ENCODE measurements at places on chromosomes 5 and 9. TPM values are rescaled to one million over a fixed set of nuclear protein-coding genes. Genes with fewer than 3 reads are reported as not detected.

DNA sequence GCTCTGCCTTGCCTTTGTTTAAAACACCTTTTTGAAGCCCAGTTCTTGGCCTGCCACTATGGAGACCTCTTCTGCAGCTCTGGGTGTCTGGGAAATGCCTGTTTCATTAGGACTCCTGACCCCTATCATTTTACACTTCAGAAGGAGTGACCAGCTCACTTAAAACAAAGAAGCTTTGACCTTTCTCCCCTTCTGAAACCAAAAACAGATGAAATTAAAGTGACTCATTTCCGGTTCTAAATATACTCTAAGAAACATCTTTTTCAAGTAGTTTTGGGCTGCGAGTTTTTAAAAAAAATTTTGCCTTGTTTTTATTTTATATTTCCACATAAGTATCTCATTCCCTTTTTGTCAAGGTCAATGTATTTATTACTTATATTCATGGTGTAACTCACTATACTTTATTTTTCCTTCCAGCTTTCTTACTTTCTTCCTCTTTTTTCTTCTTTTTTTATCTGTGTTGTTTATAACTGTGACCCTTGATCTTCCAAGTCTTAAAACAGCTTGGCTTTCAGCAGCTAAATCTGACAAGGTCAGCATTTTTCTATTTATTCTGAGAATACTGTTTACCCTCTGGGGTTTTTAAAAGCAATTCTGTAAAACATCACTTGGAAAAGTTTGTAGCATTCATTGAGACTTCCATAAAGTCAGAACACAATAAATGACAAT lies 672.9 kb downstream of the NR2F1-AS1 start:
- no peak for DNase-seq

GRCh38 chr9:83208065-83208850 lies 145.3 kb upstream of the RASEF start:
- no peak for DNase-seq

GRCh38 chr5:111937094-111937493 lies 180.1 kb upstream of the NREP start:
- no peak for DNase-seq

DNA sequence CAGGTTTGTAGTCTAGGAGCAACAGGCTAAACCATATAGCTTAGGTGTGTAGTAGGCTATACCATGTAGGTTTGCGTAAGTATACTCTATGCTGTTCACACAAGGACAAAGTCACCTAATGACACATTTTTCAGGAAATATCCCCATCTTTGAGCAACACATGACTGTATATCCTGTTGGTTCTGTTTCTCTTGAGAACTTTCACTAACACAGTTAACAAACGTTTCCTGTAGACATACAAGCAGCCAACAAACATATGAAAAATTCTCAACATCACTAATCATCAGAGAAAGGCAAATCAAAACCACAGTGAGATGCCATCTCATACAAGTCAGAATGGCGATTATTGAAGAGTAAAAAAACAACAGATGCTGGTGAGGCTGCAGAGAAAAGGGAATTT lies 68.2 kb downstream of the NR2F1-AS1 start:
- no peak for DNase-seq

DNA sequence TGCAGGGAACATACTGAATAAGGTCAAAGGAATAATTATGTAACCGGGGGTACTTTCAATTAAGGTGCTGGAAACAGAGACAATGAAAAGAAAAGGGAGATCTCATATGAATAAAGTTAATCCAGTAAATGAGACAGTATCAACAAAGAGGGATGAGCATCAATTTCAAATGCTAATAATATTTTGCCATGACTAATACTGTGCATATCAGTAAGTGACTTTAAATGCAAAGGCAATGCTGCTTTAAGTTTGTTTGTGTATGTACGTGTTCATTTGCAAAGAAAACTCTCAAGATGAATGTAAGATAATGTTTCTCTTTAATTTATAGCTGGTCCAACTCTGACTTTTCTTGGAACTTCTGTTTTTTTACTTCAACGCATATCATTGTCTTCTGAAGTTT lies 139.9 kb downstream of the PDE4D start:
- no peak for DNase-seq

GRCh38 chr9:116493183-116493860 lies 193.8 kb upstream of the TRIM32 start:
- DNase-seq, result no peak

DNA sequence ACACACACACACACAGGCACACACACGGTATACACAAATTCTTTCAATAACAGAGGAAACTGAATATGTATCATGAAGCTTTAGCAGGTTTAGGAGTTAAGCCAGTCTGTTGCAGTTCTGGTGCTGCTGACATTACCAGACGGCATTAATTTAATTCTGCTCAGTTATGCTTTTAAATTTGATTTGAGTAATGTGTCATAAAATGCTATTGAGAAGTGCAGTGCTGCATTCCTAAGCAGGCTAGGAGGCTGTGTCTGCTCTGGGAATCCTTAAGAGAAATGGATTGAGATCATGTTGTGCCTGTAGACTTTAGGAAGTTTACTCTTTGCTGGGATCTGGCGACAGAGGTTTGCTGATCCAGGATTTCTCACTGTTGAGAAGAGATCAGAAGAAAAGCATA lies 733.8 kb downstream of the BRINP1 start:
- no peak for DNase-seq

The ZNF79 gene
- 6.7 TPM for polyA plus RNA-seq

- no peak for DNase-seq
Observed at GRCh38 chr5:20833081-20833627, 845.2 kb upstream of the CDH18 start.

The MAMDC2 gene
- polyA plus RNA-seq, result 76.4 TPM

The CLTB gene
- polyA plus RNA-seq, result 146 TPM

- DNase-seq, result no peak
Observed at GRCh38 chr5:38979535-38979934, 94.7 kb downstream of the RICTOR start.

GRCh38 chr5:134957920-134958608 lies 9.6 kb upstream of the CATSPER3 start:
- no peak for DNase-seq

- no peak for DNase-seq
Observed at GRCh38 chr9:23686896-23687295, 139.1 kb downstream of the ELAVL2 start.

The PCDHGA8 gene
- 0.25 TPM for polyA plus RNA-seq

- DNase-seq, result no peak
Observed at GRCh38 chr9:126147936-126148870, 178.4 kb upstream of the MVB12B start.

DNA sequence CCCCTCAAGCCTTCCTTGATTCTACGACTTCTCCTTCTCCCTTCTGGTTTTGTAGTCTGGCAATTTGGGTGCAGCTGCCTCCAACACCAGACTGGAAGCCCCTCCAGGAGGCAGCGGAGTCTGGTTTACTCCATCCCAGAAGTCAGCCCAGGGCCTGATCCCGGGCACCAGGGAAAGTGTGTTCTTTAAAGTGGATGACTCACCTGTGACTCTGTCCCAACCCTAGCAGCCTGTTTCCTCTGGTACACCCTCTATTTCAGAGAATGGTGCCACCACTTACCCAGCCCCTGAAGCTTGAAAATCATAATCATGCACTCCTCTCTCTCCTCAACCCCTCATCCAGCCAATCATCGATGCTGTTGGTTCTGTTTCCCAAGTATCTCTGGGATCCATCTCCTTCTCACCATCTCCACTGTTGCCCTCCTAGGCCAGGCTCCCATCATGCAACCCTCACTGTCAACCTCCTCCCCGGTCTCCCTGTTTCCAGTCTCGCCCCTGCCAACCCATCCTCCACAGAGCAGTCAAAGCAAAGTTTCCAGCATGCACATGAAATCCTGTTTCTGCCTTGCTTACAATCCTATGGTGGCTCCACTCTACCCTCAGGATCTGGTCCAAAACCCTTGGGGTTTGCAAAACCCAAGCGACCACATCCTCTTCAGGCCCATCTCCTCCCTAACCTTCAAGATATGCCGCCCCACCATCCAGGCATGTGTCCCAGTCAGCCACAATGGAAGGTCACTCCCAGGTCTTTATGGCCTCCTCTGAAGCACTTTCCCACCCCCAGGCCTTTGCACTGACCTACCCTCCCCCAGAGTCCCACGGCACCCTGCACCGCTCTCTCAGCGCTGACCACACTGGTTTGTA lies 10.5 kb downstream of the LHX6 start:
- DNase-seq, result no peak

DNA sequence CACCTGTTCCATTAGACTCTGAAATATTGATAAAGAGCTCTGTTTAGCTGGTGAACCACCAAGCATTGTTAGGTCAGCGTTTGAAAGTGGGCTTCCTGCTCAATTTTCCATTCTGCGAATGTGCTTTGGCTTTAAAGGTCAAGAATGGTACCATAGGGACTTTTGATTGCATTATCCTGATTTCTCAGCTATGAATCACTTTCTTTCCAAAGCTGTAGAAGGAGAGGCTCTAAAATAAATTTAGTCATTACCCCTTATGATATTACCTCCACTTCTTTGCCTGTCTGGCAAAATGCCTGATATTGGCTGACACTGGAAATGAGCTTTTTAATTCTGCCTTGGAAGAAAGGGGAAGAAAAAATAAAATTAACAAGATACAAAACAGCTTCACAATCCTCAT lies 237.2 kb upstream of the CTNND2 start:
- no peak for DNase-seq

- DNase-seq, result peak; percentile 15
Observed at GRCh38 chr5:77167695-77168121, 42.8 kb upstream of the PDE8B start.

GRCh38 chr9:77896938-77897667 lies 134.5 kb downstream of the GNAQ start:
- peak; percentile 40 for DNase-seq

The IL12B gene
- not detected for polyA plus RNA-seq

The LCN12 gene
- polyA plus RNA-seq, result 0.41 TPM

The HRH2 gene
- 6.2 TPM for polyA plus RNA-seq

DNA sequence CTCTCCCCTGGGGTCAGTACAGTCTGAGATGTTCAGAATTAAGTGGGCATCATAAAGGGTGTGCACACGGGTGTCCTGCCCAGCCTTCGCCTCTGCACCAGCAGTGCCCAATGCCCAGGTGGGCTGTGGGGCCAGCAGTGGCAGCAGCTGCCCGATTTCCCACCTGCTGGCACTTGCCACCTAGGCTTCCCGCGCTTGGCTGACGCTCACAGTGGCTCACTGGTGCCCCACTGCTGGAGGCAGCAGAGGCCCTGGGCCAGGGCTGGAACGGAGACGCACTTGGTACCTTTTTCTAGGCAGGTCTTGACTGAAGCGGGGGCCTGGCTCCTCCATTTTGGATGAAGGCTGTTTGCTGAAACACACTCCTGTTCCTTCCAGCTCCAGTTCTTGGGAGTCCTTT lies 17.0 kb downstream of the MRNIP start:
- no peak for DNase-seq

DNA sequence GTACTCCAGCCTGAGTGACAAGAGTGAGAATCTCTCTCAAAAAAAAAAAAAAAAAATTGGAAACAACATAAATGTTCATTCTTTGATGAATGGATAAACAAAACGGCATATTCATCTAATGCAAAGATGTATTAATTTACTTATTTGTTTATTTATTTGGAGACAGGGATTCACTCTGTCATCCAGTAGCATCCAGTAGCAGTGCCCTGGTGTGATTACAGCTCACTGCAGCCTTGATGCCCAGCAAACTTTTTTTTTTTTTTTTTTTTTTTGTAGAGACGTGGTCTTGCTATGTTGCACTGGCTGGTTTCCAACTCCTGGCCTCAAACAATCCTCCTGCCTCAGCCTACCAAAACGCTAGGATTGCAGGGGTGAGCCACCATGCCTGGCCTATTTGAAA lies 24.4 kb downstream of the OR2V2 start:
- DNase-seq, result no peak

DNA sequence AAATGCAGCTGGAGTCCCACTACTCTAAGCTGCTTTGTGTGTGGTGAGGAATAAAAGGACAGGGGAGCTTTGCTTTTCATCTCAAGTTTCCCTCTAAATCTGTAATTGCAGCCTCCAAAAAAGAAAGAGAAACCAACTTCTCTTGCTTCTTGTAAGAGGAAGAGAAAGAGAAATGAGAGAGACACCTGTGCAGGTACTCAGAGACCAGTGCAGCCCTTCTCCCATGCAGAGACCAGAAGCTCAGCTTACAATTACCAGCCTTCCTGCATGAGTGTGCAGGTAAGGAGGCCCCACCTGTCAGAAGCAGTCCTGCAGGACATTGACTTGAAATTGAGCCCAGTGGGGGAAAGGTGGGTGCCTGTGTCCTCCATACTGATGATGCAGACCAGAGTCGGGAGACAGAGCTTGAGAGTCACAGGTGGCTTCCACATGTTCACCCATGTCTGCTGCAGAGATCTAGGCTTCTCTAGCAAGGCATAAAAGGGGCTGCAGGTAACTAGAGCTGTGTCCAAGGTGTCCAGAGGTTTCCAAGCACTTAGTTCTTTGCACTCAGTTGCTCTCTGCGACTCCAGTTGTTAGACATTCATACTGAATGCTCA lies 15.3 kb upstream of the MED10 start:
- no peak for DNase-seq

DNA sequence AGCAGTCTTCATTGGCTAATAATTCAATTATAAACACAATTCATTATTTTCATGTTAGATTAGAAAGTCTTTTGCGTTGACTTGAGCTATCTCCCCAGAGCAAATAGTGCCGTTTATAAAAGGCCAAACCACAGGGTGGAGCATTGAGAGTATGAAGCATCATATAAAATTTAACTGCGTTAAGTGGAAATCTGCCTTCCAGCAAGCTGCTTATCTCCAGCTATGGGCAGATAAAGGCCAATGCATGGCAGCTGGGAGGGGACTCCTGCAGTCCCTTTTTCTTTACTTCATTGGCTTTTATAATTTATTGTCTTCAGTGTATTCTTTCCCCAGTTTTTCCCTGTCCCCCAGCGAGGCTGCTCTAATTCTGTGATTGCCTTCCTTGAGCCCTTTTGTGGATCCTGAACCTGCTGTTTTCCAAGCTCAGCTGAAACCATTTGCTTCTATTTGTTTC lies 113.7 kb downstream of the TMEM232 start:
- DNase-seq, result peak; percentile 25

DNA sequence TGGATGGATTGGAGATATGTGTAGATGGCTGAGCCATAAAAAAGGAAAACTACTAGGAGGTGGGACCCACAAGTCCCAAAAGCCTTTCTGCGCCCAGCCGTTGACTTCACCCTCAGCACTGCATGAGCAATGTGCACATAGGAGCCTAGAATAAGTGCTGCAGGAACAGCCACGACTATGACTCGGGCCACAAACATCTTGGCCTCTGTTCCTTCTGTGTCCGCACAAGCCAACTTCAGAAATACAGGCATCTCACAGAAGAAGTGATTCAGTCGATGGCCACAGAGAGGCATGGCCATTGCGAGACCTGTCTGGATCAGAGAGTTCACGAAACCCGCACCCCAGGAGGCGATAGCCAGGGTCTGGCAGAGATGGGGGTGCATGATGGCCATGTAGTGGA lies 587 bp downstream of the OR2Y1 start:
- DNase-seq, result no peak

GRCh38 chr5:175365866-175366265 lies 78.1 kb downstream of the DRD1 start:
- no peak for DNase-seq

The BOD1 gene
- polyA plus RNA-seq, result 46.6 TPM

The SMIM33 gene
- not detected for polyA plus RNA-seq

The MBLAC2 gene
- 6.6 TPM for polyA plus RNA-seq

GRCh38 chr9:72949918-72950325 lies 2.9 kb downstream of the ALDH1A1 start:
- DNase-seq, result no peak
